RPMI7951 (cell line): ENCODE measurements at places on chromosomes 2 and 18.

DNA sequence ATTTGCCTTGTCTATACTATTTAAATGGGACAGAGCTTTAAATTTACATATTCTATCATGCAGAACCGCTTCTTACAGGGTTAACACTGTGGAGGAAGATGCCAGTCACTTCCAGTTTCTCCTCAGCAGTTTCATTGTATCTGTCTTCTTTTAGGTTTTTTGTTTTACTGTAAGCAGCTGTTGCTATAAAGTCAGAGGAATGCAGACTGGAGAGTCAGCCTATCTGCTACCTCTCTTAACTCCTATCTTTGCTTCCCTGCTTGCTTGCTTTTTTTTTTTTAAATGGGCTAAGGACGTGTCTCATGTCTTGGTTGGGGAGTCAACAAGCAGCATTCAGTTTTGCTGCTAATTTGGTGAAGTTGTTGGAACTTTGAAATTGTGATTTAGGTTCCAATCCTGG is 8.9 kb downstream of the EPC2 start:
- DNase-seq: no peak

GRCh38 chr18:75612456-75612855 is 185.0 kb upstream of the SMIM21 start:
- DNase-seq: peak; percentile 30

- no peak for DNase-seq
These were observed 95.3 kb downstream of the TMEM247 start for GRCh38 chr2:46574457-46575355.

DNA sequence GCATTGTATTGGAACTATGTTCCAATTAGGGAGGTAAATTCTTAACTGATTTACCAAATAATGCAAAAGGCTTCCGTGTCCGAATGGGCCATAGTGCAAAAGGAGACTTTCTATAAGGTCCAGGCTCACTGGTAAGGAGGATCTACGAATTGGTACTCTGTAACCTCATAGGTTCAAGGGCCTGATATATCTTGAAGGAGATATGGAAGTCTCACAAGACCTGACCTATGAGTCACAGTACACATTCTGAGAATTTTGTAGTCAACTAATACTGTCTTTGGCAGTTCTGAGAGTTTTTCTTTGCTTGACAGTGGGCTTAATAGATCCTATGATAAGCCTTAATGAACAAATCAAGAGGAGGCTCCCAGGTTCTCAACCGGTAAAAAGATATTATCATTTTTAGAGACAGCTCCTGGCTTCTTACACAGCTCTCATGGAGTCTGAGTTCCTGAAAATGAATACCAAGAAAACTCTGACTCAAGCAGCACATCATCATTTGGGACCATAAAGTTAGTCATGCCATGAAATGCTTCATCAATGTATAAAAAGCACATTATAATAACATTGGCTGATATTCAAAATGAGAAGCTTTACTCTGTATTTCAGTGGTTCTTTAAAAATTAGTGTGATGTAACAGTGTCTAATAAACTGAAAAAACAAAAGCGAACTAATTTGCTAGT is 1275.2 kb upstream of the CRIM1 start:
- no peak for DNase-seq

- DNase-seq: no peak
These were observed 765.1 kb upstream of the SLC8A1 start for GRCh38 chr2:41216978-41217377.
